ENCODE measurements at places on chromosomes 3 and 15. TPM values are rescaled to one million over a fixed set of nuclear protein-coding genes. Genes with fewer than 3 reads are reported as not detected.

DNA sequence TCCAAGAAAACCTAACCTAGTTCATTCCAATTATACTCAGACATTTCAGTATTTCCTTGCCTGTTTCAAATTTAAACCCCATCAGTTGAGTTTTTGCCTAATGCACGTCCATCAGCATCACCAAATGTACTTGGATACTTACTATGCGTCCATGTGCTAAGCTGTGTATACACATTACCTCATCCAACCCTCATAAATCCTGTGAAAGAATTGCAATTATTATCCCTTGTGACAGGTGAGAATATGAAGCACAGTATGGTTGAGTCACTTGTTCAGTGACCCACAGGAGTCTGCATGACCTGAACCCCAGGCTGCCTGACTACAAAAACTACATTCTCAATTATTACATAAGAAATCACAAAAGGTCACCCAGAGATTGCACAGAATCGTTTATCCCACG lies 2.5 kb downstream of the OR5K2 start:
- H3K36me3 ChIP-seq, result no peaks in the 10 kb centered on the region
- no peak for DNase-seq
- H3K27ac ChIP-seq, result no peak overlapping the region

DNA sequence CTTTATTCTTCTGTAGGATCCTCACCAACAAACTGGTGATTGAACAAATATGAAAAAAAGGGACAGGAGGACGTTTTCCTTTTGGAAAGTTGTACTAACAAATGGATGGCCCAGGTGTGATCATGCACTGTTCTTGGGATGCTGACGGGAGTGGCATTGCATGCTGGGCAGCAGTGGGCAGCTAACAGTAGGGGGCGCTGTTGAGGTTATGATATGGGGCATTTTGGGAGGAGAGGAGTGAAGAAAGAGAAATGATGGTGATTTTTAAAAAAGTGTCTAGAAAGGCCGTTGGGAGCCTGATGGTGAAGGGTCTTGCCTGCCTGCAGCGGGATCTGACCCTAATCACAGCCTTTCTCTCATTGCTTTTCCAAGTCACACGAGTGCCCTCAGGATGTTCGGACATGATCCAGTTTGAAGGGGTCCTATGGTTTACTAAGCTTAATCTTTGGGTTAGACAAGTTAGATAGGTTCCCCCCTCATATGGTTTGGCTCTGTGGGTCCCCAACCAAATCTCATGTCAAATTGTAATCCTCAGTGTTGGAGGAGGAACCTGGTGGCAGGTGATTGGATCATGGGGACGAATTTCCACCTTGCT lies 46.2 kb upstream of the PRTG start:
- H3K27ac ChIP-seq, result no peak overlapping the region
- no peaks in the 10 kb centered on the region for H3K36me3 ChIP-seq
- DNase-seq, result peak; percentile 35
- H3K4me1 ChIP-seq, result no peaks in the 10 kb centered on the region
- no peaks in the 10 kb centered on the region for H3K27me3 ChIP-seq
- H3K4me3 ChIP-seq, result no peak overlapping the region

DNA sequence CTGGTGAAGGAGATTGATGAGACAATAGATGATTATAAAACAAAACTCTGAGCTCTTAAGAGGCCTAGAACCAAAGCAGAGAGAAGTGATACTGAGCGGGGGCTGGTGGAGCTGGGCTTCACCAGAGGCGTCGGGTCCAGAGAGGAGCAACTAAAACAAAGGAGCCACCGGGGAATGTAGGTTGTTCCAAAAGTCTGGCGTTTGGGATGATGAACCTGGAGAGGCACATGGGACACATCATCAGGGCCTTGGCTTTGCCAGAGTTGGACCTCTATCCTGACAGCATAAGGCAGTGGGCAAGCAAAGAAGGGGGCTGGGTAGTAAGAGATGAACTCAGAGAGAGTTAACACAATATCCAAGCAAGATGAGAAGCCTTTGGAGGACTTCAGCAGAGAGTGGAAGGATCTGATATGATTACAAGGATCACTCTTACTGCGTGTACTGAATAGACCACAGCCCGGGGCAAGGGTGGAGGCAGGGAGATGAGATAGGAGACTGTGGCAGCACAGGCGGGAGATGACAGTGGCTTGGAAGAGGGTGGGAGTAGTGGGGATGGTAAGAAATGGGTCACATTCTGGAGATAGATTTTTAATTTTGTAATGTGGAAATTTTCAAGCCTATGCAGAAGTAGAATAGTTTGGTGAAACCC lies 36.0 kb upstream of the RASA2 start:
- H3K4me3 ChIP-seq, result no peak overlapping the region
- H3K27ac ChIP-seq, result no peak overlapping the region
- no peaks in the 10 kb centered on the region for H3K27me3 ChIP-seq
- no peaks in the 10 kb centered on the region for H3K36me3 ChIP-seq
- no peak for DNase-seq

DNA sequence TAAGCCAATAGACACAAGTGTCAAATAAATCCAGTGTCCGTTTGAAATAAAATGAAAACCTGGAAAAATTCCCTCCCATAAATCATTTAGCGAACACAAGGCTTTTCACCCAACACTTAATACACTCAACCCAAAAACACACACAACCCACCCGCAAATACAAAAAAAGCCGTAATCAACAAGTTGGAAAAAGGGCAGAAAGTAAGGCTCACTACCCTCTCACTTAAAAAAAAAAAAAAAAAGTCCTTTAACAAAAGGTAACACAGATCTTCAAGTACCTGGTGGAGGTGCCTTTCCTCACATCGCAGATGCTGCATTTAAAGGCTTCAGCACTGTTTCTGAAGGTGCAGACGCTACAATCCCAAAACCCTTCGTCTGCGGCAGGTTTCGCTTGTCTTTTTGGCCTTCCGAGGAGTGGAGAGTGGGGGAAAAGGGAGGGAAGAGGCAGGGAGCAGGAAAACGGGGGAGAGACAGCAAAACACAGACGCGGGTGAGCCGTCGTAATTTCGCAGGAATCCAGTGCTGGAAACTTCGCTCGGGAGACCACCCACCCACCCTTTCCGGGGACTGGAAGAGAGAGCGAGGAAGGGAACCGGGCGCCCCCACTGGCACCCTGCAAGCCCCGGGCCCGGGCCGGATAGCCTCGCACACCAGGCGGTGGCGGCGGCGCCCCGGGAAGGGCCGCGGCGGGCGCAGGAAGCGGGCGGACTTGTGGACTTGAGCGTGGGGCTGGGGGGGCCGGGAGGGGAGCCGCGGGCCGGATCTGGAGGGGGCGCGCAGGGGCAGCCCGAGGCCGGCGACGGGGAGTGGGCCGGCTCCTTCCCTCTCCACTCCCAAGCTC lies 401.8 kb downstream of the SHQ1 start:
- DNase-seq, result peak; percentile 42
- no peaks in the 10 kb centered on the region for H3K36me3 ChIP-seq
- H3K4me1 ChIP-seq, result no peaks in the 10 kb centered on the region
- no peaks in the 10 kb centered on the region for H3K27me3 ChIP-seq
- peak within 1 kb of the TSS; percentile 70 for H3K27ac ChIP-seq
- peak within 1 kb of the TSS; percentile 58 for H3K4me3 ChIP-seq

GRCh38 chr15:64251121-64251520 lies 88.3 kb upstream of the PPIB start:
- H3K27me3 ChIP-seq, result no peaks in the 10 kb centered on the region
- H3K36me3 ChIP-seq, result peaks cover 2% of the 10 kb centered on the region
- no peak for DNase-seq

GRCh38 chr15:39365161-39365560 lies 215.7 kb upstream of the THBS1 start:
- H3K4me3 ChIP-seq, result no peak overlapping the region
- no peaks in the 10 kb centered on the region for H3K36me3 ChIP-seq
- H3K27me3 ChIP-seq, result peaks cover 30% of the 10 kb centered on the region
- H3K27ac ChIP-seq, result no peak overlapping the region
- no peak for DNase-seq

DNA sequence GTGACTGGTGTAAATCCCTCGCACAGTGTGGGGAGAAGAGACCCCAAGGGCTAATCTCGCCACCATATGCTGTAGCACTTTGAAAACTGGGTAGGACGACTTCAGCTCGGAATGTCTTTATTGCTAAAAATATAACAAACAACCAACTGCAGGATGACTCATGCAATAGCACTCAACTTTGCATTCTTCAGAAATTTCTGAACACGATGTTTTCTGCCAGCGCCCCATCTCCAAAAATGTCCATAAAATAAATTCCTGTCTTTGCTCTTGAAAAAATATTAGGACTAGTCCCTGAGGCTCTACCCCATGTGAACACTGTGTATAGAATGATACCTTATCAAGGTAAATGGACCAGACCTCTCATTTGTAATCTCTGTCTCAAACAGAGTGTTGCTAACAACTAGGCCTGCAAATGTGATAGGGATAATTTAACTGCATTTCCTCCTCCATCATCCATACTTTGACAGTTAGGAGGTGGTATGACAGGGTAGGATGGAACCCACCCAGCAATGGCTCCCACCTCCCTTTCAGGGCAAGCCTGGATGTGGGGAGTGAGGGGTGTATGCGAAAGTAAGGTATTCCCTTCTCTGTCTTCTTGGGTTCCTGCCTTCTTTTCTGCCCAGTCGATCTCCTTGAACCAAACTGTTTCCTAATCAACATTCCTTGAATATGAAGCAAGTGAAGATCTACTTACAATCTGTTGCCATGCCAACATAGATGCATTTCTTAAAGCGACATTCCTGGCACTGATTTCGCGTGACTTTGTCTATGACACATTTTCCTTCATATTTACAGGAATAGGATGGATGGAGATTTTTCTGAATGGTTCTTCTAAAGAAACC lies 201.1 kb downstream of the NR1D2 start:
- H3K27me3 ChIP-seq, result no peaks in the 10 kb centered on the region
- DNase-seq, result peak; percentile 33
- H3K4me3 ChIP-seq, result no peak overlapping the region
- H3K27ac ChIP-seq, result no peak overlapping the region
- peaks cover 5% of the 10 kb centered on the region for H3K4me1 ChIP-seq

DNA sequence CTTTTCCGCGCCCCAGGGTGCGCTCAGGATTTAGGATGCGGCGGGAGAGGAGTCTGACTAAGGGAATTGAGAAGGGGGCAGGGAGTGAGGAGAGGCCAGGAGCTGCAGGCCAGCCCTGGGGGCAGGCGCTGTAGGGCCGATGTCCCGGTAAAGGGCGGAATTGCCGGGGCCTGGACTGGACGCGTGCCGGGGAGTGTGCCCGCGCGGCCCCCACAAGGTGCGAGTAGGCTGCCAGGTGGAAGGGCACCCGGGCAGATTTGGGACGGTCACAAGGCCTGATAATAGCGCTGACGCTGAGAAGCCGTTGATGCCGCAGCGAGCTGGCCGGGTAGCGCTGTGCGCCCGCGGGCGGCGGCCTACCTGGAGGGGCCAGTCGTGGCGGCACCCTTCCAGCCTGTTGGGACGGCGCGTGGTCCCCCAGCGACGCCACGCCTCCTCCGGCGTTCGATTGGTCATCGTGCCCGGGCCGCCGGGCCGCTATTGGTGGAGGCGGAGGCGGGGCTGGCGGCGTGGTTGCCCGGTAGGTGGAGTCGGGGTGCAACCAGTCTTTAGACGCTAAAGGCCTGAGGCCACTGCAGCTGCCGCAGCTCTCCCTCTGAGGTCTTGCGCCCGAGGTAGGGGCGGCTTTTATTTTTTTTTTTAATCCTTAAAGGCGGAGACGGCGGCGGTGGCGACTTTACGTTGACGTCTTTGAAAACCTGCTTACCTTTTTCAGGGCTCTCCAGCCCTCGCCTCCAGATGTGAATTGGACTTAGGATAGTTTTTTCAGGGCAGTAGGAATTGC lies 903 bp downstream of the SLC25A38 start:
- peak; percentile 89 for DNase-seq
- H3K4me3 ChIP-seq, result peak overlapping the region; percentile 72
- no peaks in the 10 kb centered on the region for H3K4me1 ChIP-seq
- peak overlapping the region; percentile 81 for H3K27ac ChIP-seq
- H3K36me3 ChIP-seq, result no peaks in the 10 kb centered on the region

GRCh38 chr15:40549894-40550293 lies 14.9 kb downstream of the CCDC32 start:
- no peaks in the 10 kb centered on the region for H3K36me3 ChIP-seq
- H3K27ac ChIP-seq, result no peak overlapping the region
- no peaks in the 10 kb centered on the region for H3K27me3 ChIP-seq

CADM2 gene
- 3.7 TPM for total RNA-seq

UROC1 gene
- not detected for total RNA-seq
